ENCODE measurements at places on chromosomes 16 and 17.

- DNase-seq, result no peak
Observed at GRCh38 chr17:7124923-7125322, 10.3 kb upstream of the ASGR2 start.

GRCh38 chr17:27497696-27498095 is 41.4 kb downstream of the KSR1 start:
- no peak for DNase-seq

- DNase-seq, result no peak
Observed at GRCh38 chr16:75627851-75628250, 4.8 kb upstream of the ADAT1 start.

DNA sequence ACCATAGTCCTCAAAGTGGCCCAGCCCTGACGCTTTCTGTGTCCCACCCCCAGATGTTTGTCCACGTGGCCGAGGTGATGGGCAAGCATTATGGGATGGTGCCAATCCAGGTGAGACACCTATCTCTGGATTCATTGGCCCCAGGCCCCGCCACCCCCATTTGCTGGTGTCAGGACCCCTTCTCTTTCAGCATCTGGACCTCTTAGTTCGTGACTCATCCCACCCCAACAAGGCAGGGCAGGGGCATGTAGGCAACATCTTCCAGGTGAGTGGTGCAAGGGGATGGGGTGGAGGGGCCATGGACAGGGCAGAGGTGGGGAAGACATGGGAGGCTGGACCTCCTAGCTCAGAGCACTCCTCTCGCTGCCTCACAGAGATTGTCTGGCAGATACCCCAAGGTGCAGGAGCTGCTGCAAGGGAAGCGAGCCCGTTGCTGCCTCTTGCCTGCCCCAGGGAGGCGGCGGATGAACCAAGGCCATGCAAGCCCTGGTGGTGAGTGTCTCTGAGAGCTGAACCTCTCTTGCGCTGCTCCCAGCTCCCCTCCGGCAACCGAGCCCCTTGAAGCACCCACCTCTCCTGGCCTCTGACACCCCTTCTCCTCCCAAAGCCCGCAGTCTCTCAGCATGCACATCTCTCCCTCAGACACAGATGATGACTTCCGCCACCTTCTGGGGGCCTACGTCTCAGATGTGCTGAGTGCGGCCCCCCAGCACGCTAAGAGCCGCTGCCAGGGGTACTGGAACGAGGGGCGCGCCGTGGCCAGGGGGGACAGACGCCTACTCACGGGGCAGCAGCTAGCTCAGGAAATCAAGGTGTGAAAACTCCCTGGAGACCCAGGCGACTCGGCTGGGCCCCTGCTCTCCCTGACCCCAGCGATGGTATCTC is 3.6 kb downstream of the RNF112 start:
- DNase-seq, result no peak

- peak; percentile 13 for DNase-seq
Observed at GRCh38 chr16:988471-989353, 7.1 kb downstream of the SOX8 start.

- DNase-seq, result no peak
Observed at GRCh38 chr16:5326395-5326794, 228.8 kb upstream of the EEF2KMT start.

GRCh38 chr17:3864534-3864933 is 18.5 kb upstream of the NCBP3 start:
- no peak for DNase-seq
